Motor neuron (in vitro differentiated cells): ENCODE measurements at places on chromosomes 6 and 20. TPM values are rescaled to one million over a fixed set of nuclear protein-coding genes. Genes with fewer than 3 reads are reported as not detected.

GRCh38 chr20:35284267-35284991 is at the start of gene EIF6:
TSS of gene EIF6 (minus strand) at chr20:35284772. CDS start at chr20:35284487, 285 bp downstream.
- ATAC-seq, result peak; percentile 96

GRCh38 chr6:22149096-22149495 is 147.7 kb downstream of the PRL start:
- ATAC-seq, result peak; percentile 61

DNA sequence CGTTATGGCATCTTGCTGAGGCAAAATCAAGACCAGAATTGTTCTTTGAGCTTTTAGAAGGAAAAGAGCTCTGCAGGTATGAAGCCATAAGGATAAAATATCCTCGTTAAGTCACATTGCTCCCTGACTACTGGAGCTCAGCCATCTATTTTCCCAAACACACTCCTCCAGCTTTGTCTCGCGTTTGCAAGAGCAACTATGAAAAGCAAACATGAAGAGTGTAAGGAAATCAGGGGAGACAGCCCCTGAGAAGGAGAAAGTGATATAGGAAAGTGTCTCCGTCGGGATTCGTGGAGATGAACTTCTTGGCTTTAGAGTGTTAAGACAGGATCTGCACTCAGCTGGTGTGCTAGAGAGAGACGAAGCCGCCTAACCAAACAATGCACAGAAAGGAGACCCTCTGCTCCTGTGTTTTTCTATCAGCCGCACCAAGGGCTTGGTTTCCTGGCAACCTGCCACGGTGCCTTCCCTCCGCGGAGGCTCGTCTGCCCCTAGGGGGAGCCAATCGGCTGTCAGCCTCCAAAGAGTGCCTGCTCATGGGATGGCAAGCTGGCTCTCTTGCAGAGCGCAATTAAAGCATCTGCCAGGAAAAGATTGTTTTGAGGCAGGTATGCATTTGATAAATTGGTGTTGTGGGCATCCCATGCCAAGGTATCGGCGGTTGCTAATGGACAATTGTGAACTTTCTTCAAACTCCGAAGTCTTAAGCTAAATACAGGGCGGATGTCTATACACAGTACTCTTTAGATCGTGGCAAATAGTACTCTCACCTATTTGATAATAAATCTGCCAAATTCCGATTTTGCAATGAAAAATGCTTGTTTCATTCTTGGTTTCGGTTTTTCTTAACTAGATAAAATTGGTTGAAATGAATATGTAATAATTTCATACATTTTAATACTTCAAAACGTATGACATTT is 603.2 kb downstream of the RNF144B start:
- peak; percentile 99 for ATAC-seq

DNA sequence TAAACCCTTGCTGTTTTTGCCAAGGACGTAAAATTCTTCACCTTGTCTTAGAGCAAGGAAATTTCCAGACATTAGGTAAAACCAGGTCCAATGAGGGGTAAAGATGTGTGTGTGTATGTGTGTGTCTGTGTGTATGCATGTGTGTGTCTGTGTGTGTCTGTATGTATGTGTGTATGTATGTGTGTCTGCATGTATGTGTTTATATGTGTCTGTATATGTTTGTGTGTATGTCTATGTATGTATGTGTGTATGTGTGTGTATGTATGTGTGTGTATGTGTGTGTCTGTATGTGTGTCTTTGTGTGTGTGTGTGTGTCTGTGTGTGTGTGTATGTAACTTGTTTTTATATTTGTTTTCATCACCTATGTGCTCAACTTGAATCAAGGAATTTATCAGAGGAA is 373.7 kb downstream of the TAF4 start:
- no peak for ATAC-seq

DNA sequence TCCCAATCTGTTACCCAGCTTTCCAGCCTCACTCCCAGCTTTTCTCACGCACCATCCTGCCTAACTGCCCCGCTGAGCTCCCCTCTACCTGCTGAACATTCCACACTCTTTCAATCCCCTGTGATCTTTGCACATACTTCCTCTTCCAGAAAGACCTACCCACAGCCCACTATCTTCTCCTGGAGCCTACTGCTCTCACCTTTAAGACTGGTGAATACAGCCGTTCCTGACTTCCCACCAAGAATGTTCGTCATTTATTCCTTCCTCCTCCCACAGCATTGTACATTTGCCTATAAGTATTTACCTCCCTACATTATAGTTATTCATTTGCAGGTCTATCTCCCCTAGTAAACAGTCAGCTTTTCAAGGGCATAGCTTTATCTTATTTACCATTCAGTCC is 61.9 kb upstream of the MBOAT1 start:
- no peak for ATAC-seq

GRCh38 chr6:98639089-98639635 is 195.2 kb upstream of the POU3F2 start:
- peak; percentile 51 for ATAC-seq

DNA sequence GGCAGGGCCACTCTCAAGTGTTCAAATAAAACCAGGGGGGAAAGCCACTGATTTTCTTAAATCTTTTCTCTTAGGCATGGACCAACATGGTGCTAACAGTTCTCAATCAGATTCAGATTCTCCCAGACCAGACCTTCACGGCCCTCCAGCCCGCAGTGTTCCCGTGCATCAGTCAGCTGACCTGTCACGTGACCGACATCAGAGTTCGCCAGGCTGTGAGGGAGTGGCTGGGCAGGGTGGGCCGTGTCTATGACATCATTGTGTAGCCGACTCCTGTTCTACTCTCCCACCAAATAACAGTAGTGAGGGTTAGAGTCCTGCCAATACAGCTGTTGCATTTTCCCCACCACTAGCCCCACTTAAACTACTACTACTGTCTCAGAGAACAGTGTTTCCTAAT is 41.5 kb upstream of the SMIM28 start:
- no peak for ATAC-seq

- ATAC-seq, result no peak
These were observed 122.9 kb upstream of the PDE7B start for GRCh38 chr6:135728589-135728988.

GRCh38 chr20:63071541-63072181 is 64.9 kb upstream of the BHLHE23 start:
- peak; percentile 74 for ATAC-seq

- ATAC-seq, result no peak
These were observed 23.1 kb downstream of the ENPP3 start for GRCh38 chr6:131660195-131660594.

DNA sequence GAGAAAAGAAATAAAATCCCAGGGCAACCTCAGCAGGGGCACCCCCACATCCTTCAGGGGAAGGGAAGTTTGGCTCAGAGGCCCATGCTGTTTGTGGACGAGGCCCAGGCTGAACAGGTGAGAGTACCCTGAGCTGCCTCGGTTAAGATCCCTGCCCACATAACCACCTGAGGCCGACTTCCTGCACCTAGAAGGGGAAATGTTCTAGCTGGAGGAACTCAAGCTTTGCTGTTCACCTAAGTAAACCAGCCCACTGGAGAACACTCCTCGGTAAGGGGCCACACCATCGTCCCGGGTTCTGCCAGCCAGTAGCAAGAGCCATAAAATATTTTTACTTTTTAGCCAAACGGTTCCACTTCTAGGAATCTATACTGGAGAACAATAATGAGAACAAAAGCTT is 88.2 kb downstream of the SLC23A2 start:
- no peak for ATAC-seq

- peak; percentile 58 for ATAC-seq
These were observed 38.8 kb downstream of the WASF1 start for GRCh38 chr6:110140650-110141049.

DNA sequence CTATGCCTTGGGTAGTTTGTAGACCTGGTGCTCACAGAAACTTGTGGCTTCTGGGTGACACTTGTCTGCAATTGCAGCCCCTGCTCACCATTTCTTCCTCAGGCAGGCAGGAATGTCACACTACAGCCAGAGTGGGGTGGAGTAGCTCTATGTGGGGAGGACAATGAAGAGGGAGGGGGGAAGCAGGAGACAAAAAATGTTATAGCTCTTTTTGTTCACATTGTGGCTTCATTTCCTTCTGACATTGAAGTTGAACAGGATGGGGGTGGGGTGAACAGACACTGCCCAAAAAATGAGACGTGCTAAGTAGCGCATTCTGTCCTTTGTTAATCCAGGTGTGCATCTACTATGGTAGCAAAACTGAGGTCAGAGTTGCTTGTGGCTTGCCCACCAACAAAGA is at the start of gene THEMIS:
THEMIS (minus strand) TSS at position 124 of the 400 bp plus-strand sequence. CDS start 126 bp downstream, outside the sequence.
- no peak for ATAC-seq

GRCh38 chr6:118996289-118996820 is 61.4 kb upstream of the MCM9 start:
- ATAC-seq, result no peak

DNA sequence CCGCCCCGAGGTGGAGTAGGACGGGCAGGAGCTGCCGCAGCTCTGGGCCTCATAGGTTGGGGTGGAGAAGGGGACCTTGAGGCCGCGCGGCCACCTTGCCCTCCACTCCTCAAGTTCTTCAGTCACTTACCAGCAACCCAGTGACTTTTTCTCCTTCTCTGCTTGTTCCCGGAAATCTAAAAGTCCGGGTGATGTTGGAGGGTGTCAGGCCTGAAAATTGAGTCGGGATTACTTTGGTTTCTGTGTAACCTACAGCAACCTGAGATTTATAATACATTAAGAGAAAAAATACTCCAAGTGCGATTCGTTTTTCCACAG is 338 bp downstream of the RWDD1 start:
- peak; percentile 26 for ATAC-seq

DNA sequence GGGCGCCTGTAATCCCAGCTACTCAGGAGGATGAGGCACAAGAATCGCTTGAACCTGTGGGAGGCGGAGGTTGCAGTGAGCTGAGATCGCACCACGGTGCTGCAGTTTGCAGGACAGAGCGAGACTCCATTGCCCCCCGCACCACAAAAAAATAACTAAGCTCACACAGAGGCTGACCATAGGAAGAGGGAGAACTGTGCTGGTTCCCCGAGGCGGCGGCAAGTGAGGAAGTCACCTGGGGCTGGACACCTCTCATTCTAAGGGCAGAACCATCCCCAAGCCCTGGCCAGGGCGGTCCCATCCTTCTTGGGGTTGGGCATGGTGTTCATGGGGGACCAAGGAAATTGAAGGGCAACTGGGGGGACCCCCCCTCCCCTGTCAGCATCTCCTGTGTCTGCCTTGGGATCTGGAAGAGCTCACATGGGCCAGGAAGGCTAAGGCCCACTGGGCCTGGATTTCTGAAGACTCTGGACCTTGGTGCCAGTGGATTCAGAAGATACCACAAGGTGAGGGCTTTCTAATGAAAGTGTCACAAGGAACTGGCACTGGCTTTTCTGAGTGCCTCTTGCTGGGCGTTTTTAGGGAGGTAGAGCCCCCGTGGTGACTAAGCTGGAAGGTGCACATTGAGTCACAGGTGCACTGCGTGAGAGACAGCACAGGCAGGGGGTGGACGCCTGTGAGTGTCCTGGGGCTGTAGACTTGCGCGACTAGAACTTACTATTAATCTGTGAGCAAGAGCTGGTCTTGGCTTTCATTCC is 11.5 kb downstream of the IRF4 start:
- no peak for ATAC-seq

DNA sequence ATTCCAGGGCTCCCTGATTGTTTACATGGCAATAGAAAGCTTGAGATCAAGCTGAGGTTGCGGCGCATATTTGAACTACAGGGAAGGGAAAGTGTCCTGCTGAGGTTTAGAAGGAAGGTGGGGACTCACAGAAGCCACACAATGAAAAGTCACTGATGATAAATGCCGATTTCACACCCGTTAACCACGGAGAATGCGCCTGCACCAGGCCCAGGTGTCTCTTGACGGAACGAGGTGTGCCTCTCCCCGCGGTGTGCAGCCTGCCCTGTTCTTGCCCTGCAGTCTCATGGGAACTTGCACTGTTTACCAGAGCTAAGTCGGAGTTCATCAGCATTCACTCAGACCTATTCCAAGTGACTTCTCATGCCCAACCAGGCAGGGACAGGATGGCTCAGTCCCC is 90.3 kb downstream of the LY86 start:
- ATAC-seq, result peak; percentile 44

GRCh38 chr6:88989215-88989614 is 25.8 kb upstream of the RNGTT start:
- ATAC-seq, result peak; percentile 97

- peak; percentile 92 for ATAC-seq
These were observed 332.3 kb downstream of the BCKDHB start for GRCh38 chr6:80438772-80439171.

GRCh38 chr6:33082702-33083101 is 6.9 kb downstream of the HLA-DPB1 start:
- ATAC-seq, result no peak

DNA sequence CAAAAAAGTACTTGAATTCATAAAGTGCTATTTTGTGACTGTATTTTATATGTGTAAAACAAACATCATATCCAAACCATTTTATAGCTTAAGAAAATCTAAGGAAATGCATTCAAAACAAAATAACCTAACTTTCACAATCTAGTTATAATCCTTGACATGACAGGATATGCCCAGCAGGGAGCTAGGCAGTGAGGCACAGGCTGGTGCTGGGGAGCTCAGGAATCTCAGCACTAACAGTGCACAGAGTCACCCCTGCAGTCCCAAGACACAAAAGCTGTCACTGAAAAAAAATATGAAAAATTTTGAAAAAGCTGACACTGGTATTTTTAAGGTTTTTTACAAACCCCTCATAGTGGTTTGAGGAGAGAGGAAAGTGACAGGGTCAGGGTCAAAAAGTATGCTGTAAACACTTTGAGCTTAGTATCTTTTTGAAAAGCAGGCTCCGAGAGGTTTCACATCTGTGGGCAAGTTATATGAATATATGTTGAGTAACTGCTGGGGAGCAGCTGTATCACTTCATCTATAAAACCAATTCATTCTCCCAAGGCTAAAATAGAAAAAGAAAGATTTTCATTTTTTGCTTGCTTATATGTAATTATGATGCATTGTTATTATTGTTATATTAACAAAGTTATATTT is 24.1 kb downstream of the LGSN start:
- ATAC-seq, result no peak

DNA sequence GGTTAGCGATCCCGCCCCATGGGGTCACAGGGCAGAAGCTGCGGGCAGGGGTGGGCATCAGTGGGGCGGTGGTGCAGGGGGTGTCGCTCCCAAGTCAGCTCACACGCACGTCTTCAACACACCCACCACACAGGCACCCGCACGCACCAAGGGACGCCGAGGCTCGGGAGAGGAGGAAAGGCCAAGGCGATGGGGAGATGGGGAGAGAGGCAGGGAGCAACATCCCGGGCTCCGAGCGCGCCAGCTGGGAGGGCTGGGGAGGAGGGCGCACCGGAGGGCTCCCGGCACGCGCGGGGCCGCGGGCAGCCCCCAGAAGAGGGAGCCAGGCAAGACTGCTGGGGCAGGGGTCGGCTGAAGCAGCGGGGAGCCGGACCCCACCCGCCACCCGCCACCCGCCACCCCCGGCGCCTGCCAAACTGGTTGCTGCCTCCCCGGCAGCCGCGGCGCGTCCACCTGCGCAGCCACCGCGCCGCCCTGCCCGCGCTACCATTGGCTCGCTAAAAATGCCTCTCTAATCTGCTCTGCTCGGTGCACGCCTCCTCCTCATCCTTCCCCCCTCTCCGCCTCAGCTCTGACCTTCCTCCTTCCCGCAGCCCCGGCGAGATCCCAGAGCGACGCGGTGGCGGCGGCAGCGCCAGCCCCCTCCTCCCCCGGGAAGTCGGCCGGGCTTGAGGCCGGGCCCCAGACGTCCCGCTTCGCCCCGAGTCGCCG is at the start of gene PACSIN1:
PACSIN1 (plus strand) TSS at position 546 of the 711 bp plus-strand sequence. CDS start 60,230 bp downstream, outside the sequence.
- peak; percentile 95 for ATAC-seq

The SCGN gene
- total RNA-seq, result 2.3 and 2.5 TPM in 2 replicates

The GINS1 gene
- total RNA-seq, result 3.4 TPM in 2 replicates

The RIPOR3 gene
- total RNA-seq, result 2.5 and 2.9 TPM in 2 replicates

The MAP7 gene
- 28.5 and 34.2 TPM in 2 replicates for total RNA-seq

The XKR7 gene
- total RNA-seq, result 11.8 and 12.3 TPM in 2 replicates

The C20orf202 gene
- total RNA-seq, result 0.24 and 0.34 TPM in 2 replicates

The NTSR1 gene
- 0.23 and 0.52 TPM in 2 replicates for total RNA-seq

The FUCA2 gene
- total RNA-seq, result 25.4 and 28.1 TPM in 2 replicates

The SAPCD1 gene
- 2.4 and 3.9 TPM in 2 replicates for total RNA-seq

The SIRPG gene
- total RNA-seq, result not detected in 2 replicates

The GGTLC1 gene
- not detected in 2 replicates for total RNA-seq

The EYS gene
- 3.7 TPM in 2 replicates for total RNA-seq

The PAK5 gene
- 20.0 and 20.4 TPM in 2 replicates for total RNA-seq

The TCF21 gene
- 0.04 and 0.05 TPM in 2 replicates for total RNA-seq
